Chondrocyte (in vitro differentiated cells): ENCODE measurements at places on chromosomes 3 and 15.

GRCh38 chr3:70565861-70566260, 253.4 kb upstream of the MDFIC2 start:
- H3K36me3 ChIP-seq = no peaks in the 10 kb centered on the region
- no peaks in the 10 kb centered on the region for H3K27me3 ChIP-seq
- H3K4me1 ChIP-seq = no peaks in the 10 kb centered on the region

DNA sequence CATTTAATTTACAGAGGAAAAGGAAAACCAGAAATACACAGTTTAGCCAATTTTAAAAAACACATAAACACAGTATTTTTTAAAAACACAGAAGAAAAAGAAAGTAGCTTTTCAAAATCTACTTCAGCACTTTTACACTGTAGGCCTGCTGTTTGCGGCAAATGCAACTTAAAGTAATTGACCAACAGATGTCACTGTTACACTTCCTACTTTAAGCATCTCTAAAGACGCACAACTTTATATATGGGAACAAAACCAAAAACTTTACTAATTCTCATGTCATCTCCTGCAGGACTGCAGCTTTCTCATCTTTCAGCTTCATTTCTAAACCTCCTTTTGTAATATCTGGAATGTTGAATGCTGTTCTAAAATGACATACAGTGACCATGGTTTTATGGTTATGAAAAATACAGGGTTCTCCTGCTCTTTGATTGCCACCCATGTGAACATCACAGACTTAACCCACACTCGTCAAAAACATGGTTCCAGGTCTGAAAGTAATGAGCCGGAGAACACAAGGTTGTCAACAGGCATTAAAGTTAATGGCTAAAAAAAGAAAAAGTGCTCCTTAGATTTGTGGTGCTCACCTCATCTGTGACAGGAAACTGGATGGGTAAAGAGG, 107.9 kb downstream of the FMN1 start:
- H3K27ac ChIP-seq = no peak overlapping the region
- H3K27me3 ChIP-seq = no peaks in the 10 kb centered on the region
- no peak overlapping the region for H3K4me3 ChIP-seq

- H3K4me1 ChIP-seq = no peaks in the 10 kb centered on the region
- no peak overlapping the region for H3K4me3 ChIP-seq
- H3K27ac ChIP-seq = no peak overlapping the region
- H3K36me3 ChIP-seq = peaks cover 14% of the 10 kb centered on the region
- peaks cover 2% of the 10 kb centered on the region for H3K27me3 ChIP-seq
- DNase-seq = no peak
Measured at GRCh38 chr3:124229420-124229819, 237.5 kb upstream of the ROPN1 start.

GRCh38 chr3:45938864-45939263, 4.4 kb upstream of the CXCR6 start:
- DNase-seq = no peak
- H3K27ac ChIP-seq = peak overlapping the region; percentile 49
- peaks cover 7% of the 10 kb centered on the region for H3K4me1 ChIP-seq
- no peaks in the 10 kb centered on the region for H3K27me3 ChIP-seq
